ENCODE measurements at places on chromosomes 12 and 14.

DNA sequence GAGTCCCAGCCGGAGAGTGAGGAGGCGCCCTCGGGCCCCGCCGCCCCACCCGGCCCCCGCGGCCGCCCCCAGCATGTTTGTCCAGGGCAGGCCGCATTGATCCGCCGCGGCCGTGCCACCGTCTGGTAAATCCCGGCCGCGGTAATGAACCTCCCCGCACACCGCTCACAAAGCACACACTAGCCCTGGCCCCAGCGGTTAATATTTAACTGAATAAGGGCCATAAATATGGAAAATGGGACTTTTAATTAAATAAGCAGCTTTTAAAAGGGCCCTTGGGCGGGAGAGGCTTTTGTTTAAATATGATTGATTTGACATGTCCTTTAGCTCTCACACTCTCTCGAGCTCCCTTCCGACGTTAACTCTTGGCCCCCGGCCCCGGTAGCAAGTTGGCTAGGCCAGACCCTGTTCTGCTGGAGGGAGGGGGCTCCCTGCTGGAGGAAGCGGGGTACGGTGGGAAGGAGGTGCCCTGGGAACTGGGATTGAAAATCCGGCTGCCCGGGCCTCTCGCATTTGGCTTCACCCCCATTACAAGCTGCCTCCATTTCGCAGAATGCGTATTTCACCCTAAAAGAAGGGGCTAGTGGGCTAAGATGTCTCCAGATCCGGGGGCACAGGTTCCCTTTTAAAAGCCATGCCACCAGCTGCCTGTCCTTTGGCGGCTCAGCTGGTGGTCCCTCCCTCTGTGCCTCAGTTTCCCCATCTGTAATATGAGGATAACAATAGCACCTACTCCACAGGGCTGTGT lies 199.8 kb downstream of the RBM19 start:
- DNase-seq, result no peak

GRCh38 chr12:108040947-108041346 lies 88.1 kb upstream of the WSCD2 start:
- no peak for DNase-seq

GRCh38 chr14:90849787-90850444 lies 33.7 kb upstream of the TTC7B start:
- no peak for DNase-seq

DNA sequence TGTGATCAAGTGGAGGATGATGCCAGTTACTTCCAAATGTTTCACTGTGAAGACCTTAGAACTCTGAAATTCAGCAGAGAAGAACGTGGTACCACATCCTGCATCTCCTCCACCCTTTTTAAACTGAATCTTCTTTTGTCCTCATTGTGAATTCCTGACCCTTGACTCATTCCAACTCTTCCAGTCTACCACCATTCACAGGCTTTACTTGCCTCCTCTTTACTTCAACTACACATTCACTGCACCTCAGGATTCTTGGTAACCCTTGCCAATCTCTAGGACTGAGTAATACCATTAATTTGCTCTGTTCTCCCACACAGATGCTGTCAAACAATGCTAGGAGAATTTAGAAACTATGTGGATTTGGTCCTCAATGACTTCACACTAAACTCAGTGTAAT lies 37.3 kb downstream of the PPP1R12A start:
- DNase-seq, result no peak

DNA sequence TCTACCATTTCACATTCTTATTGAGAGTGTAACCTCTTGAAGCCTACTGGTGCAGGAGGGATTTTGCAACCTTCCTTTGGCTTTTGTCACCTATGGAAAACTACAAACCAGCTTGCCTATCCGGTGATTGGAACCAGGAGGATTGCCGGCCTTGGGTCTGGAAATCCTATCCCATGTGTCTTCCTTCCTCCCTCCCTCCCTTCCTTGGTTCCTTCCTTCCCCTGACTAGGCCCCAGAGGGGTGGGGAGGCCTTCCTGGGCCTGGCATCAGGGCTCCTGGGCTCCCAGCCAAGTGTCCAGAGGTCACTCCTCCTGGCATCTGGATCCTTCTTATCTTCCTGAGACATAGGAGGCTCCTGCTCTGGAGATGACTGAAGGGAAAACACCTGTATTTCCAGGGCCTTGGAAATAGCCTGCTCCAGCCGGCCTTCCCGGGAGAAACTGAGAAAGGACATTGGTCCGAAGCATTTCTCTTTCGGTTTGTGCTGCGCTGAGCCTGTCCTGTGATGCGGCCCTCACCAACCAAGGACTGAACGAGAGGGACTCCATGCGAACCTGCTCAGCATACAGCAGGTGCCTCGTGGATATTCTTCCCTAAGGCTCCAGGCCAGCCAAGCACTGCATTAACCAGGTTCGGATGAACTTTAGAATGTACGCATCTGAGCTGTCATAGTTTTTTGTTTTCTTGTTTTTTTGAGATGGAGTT lies 43.4 kb downstream of the PSMA6 start:
- no peak for DNase-seq

- no peak for DNase-seq
Observed at GRCh38 chr12:33330940-33331339, 108.7 kb downstream of the SYT10 start.

- DNase-seq, result no peak
Observed at GRCh38 chr12:6959058-6959804, 8.1 kb downstream of the PTPN6 start.

GRCh38 chr14:29868000-29868399 lies 59.6 kb downstream of the PRKD1 start:
- no peak for DNase-seq

- DNase-seq, result no peak
Observed at GRCh38 chr12:105980085-105980484, 158.7 kb downstream of the NUAK1 start.

DNA sequence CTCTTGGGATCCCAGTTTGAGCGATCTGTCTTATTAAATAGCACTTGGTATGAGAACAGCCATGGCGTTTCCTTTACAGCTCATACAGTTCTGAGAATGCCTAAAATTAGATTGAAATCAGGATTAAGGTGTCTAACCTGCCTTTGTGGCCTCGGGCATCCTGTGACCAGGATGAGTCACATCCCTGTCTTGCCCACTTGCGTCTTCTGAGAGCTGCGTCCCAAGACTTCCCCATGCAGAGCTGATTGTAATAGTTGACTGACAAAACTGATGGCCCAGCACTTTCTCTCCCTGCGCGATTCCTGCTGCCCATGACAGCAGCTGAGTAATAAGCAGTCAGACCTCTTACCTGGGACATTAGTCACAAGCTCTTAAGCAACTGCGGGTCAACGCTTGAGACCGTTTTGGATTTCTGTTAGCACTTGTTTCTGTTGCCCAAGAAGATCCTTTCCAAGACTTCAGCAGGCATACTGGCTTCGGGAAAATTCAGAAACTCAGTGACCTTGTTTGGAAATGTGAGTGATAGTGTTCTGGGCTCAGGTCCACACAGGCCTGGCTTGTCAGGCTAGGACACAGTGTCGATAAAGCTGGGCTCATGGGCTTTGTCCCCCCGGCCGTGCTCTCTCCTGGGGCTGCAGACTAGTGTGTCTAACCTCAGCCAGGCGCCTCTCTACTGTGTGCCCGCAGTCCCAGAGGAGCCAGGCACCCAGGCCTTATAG lies 169.9 kb upstream of the HIF1A start:
- no peak for DNase-seq

DNA sequence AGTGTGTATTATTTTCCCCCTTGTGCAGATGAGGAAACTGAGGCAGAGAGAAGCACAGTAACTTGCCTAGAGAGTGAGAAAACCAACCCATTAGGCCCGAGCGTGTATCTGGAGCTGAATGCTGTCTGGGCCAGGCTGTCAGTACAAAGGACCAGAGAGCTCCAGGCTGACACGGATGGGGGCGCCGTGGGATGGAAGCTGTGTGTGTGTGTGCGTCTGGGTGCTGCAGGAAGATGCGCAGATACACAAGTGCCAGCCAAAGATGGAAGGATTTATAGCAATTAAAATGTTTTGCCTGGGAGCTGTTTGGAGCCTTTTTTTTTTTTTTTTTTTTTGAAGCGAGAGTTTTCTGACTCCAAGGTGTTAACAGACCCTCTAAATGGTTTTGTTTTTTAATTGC lies 53.7 kb upstream of the GPATCH2L start:
- DNase-seq, result no peak
